NCI-H2081 (cell line): ENCODE measurements at places on chromosomes 3 and 15.

GRCh38 chr15:47857776-47858167 lies 140.5 kb downstream of the SEMA6D start:
- DNase-seq: no peak

GRCh38 chr15:30008156-30008555 lies 74.6 kb upstream of the GOLGA8J start:
- DNase-seq: no peak

- DNase-seq: no peak
These were observed 7.7 kb downstream of the DUOXA2 start for GRCh38 chr15:45121706-45122417.

- DNase-seq: no peak
These were observed 15.2 kb downstream of the GNAI2 start for GRCh38 chr3:50251220-50251619.

DNA sequence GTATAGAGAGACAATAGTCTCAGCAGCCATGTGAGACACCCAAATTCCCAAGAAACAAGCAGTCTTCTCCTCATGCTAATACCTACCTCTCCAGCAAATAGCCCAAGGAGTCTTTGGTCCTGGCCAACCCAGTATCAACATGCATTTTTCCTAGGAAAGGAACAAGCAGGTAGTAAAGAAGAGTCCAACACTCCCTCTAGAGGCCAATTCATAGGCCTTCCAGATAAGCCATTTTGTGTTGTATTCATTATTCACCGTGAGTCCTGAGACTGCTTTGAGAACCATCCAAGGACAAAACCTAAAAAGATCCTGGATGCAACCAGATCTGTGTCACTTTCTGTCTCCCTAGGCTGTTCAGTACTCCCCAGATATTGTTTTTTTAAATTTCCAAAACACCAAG lies 63.6 kb upstream of the SNTN start:
- peak; percentile 5 for DNase-seq

DNA sequence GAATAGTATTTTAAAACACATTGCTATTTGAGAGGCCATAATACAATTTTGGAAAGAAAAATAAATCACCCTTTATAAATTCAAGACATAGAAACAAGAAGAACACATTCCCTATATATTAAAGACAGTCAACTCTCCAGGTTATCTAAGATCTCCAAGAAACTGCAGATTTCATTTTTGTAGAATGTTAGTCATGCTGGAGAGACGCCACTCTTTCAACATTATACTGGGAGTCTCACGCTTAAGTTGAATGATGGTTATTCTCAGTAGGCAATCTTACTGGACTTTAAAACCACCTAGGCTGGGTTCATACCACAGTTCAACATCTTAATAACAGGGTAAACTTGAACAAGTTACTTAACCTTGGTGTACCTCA lies 3.6 kb upstream of the CHRM5 start:
- no peak for DNase-seq
